Stimulated activated CD4-positive, alpha-beta T cell treated with anti-CD3 and anti-CD28 coated beads, Interleukin-4, amount 100 ng/mL, for 4 hours (primary cell): ENCODE measurements at places on chromosomes 2 and 18.

DNA sequence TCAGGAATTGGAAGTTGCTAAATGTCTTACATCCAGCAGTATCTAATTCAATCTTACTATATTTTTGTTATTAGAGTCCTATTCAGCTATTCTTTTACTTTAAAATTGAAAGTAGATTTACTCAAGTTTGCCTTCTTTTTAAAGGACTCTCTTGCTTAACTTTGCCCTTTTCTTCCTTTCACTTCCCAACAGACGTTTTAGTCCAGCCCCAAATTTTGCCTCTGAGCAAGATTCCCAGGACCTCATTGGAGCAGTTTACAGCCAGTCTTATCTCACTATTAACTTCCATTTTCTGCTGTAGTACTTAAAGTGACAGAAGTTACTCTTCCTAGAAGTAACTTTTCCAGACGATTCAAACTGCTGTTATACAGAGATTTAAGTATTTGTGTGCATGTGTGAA, 1.7 kb upstream of the PRKD3 start:
- DNase-seq: no peak

- no peak for DNase-seq
These were observed 120.9 kb downstream of the TMEFF2 start for GRCh38 chr2:192073878-192074277.

GRCh38 chr18:74951165-74951760, 257.7 kb downstream of the PTGR3 start:
- no peak for DNase-seq

GRCh38 chr2:46874236-46874929, 41.2 kb downstream of the MCFD2 start:
- DNase-seq: no peak

- DNase-seq: no peak
These were observed 9.8 kb downstream of the ACP1 start for GRCh38 chr2:274503-274902.

DNA sequence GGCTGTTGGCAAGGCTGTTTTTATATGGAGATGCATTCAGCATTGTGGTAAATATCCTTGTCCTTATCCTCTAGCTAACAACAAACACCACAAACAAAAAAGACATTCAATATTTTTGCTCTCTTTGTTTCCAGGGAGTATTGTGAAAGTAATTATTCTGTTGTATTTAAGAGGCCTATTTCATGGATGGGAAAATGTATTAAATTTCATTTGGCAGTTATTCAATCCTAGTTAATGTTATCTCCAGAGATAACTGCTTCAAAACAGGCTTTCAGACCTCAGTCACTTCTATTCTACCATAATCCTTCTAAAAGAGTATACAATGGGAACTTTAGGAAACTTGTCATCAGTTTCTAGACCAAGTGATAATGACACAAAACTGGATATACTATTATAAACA, 280.5 kb upstream of the CCDC68 start:
- no peak for DNase-seq

DNA sequence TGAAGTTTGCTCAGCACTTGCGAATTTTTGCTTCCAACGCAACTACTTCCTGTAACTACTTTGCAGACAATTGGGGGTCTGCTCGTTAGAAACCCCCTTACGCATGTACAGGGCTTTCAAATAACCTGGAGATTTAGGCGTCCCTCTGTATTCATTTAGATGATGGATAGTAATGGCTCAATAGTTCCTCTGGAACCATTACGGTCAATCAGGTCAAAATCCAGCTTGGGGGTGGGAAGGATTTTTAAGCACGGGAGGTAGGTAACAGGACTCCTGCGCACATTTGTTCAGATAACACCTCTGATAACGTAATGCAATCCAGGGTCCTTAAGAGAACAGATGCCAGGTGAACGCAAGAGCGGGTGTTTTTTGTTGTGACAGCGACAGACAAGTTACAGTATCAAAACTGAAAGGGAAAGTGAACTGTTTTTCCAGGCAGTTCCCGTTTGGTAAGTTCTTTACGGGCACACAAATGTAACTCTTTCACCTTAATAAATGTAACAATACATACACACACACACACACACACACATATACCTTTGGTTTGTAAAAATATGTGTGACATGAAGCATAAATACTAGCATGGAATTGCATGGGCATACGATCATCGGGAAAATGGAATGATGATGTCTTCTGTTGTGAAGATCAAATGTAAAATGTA, 3.8 kb upstream of the OSR1 start:
- peak; percentile 25 for DNase-seq

GRCh38 chr2:15298770-15299169, 262.4 kb downstream of the NBAS start:
- no peak for DNase-seq

DNA sequence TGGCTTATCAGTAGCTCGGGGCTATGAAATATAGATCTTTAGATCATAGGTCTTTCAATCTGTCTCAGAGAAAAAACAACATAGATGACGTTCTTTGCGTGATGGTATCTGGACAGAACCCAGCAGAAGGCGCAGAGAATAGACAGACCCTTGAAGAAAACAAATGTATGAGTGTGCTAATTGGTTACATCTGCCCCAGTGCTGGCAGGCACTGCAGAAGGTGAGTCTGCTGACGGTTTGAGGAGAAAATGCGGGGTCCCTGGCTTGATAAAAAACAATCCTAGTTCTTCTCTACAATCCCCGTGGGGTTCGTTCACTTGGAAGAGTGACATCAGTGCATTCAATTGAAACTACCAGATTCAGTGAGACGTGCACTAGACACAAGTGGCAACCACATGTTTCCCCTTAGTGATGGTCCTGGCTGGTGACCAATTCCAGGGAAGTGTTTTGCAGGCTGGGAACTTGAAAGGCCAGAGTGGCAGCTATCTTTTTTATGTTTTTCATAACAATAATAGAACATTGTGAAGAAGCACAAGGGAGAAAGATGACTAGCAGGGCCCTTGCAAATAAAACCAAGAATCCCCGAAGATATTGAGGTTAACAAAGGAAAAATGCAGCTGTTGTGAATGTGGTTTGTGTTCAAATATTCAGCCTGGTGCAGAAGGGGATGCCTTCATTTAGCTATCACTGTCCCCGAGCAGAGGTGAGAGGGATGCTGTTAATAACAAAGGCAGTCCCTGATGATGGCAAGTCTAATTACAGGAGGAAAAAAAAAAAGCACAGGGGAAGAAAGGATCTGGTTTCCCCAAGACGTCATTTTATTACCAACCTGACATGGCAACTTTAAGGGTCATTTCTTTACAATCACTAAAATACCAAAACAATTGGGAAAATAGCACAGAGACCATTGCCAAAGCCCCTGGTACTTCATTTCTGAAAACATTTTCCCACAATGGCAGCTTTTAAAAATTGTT, 337.6 kb upstream of the FIGN start:
- no peak for DNase-seq

- DNase-seq: no peak
These were observed 24.6 kb upstream of the CREB1 start for GRCh38 chr2:207505171-207505570.

- DNase-seq: no peak
These were observed 281.9 kb downstream of the SRBD1 start for GRCh38 chr2:45329045-45329677.

GRCh38 chr2:1625281-1626001, 118.9 kb downstream of the PXDN start:
- DNase-seq: no peak

DNA sequence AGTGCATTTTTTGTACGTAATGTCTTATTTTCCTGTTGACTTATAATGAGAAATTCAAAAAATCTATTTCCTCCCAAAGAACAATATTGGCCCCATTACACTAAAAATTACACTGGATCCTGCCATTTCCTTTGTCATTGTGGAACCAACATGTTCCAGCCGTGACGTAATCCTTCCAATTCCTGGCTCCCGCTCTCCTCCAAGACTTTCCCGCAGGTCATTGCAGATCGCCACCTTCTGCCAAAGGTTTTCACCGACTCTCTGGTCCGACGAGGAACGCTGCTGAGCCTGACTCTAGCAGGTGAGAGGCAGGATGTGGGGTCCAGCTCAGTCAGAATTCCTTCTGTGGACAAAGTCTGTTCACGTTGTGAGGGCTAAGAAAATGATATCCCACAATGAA, 38.0 kb downstream of the PTGR3 start:
- DNase-seq: no peak

DNA sequence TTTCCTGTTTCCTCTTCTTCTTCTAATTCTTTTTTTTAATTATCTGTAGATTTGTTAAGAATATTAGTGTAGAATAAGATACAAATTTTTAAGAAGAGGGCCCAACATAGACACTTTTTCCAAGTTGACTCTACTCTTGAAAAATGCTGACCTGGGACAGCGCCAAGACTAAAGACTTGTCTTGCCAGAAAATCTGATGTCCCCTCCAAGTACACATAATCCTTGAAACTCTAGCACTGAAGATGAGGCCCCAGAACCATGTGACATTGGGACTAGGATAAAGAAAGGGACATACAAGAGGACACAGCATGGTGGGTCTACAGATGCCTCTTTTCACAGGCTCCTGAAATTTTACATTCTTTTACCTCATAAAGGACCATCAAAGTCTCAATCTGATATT, 271.6 kb upstream of the SESTD1 start:
- DNase-seq: no peak

- no peak for DNase-seq
These were observed 3.5 kb upstream of the B3GNT7 start for GRCh38 chr2:231391981-231392380.

GRCh38 chr18:272650-273049, 4.8 kb upstream of the THOC1 start:
- no peak for DNase-seq

GRCh38 chr2:20509770-20510490, 63.1 kb downstream of the RHOB start:
- DNase-seq: no peak

DNA sequence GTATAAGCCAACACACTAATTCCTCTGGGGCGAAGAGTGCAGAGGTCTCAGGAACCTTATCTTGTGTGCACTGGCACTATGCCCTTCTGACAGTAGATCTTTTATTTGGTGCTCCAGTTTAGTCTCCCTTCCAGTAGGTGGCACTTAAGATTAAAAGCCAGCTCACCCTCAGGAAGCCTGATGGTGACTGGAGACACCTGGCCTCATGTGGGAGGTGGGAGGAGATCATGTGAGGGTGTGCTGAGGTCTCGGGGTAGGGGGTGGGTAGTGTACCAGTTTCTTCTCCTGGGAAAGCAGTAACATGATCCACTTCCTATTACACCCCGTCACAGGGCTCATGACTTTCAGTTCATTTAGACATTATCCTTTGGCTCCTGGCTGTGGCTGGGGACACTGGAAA, 654.9 kb downstream of the ADCYAP1 start:
- DNase-seq: no peak
